Left forelimb (tissue), 1 donor: ENCODE measurements at places on chromosomes 12 and 14.
A peak's percentile ranks its signal among the peaks of the same experiment; 100 is the strongest.

GRCh38 chr12:69117566-69118266 is 121.7 kb upstream of the CPSF6 start:
- DNase-seq = no peak

DNA sequence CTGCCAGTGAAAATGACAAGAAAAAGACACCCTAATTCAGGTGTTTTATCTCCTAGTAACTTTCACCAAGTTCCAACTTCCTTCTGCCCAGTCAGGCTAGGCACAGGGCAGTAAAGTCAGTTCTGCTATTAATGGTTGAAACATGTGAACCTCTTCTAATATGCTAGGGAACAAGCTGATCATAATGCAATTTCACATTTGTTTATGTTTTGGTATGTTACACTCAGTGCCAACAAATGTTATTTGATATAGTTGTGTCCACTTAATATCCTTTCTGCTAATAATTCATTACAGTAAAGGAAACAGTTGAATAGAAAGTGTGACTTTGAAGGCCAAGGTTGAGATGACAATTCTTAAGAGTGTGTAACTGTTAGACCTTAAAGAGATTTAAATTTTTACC is 17.2 kb downstream of the NT5DC3 start:
- no peak for DNase-seq

GRCh38 chr14:76769636-76770292 is 8.5 kb downstream of the VASH1 start:
- peak; percentile 49 for DNase-seq

GRCh38 chr12:106490264-106490663 is 92.5 kb upstream of the RFX4 start:
- DNase-seq = no peak

- no peak for DNase-seq
These were observed 18.6 kb upstream of the TDRD9 start for GRCh38 chr14:103909531-103910261.

DNA sequence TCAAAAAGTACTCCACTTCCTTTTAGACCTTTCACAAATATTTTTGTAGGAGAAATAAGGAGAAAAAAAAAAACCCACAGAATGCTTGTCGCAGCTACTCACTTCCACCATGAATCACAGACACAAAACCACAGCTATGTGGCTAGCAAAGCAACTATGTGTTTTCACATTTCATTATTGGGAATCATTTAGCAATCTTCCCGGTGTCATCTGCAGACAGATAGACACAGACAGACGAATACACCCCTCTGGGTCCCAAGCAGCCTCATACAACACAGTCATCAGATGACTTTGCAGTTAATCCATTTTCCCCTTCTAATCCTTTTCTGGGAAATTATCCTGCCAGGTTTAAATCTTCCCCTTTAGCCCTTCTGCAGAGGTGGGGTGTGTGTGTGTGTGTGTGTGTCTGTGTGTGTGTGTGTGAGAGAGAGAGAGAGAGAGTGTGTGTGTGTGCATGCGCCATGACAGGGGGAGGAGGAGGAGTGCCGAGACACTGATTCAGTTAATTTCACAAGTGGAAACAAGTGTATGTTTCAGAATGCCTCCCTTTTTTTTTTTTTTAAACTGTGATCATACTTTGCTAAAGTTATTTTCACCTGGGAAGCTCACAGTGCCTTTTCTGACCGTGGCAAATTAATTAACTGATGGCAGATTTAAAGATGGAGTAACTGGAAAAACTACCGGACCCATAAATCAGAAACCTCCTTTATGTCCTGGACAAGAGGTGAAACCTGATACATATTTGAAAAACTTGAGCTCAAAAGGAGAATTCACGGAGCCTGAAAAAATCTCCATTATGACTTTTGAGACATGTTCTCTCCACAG is 39.9 kb downstream of the LTBP2 start:
- no peak for DNase-seq

DNA sequence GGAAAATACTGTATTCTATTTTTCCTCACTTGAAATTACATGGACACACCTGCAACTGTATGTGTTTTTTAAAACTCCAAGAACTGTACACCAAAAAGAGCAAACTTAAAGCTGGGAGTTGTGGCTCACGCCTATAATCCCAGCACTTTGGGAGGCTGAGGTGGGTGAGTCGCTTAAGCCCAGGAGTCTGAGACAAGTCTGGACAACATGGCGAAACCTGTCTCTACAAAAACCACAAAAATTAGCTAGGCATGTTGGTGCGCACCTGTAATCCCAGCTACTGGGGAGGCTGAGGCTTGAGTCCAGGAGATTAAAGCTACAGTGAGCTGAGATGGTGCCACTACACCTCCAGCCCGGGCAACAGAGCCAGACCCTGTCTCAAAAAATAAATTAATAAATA is 95.9 kb downstream of the SINHCAF start:
- no peak for DNase-seq

DNA sequence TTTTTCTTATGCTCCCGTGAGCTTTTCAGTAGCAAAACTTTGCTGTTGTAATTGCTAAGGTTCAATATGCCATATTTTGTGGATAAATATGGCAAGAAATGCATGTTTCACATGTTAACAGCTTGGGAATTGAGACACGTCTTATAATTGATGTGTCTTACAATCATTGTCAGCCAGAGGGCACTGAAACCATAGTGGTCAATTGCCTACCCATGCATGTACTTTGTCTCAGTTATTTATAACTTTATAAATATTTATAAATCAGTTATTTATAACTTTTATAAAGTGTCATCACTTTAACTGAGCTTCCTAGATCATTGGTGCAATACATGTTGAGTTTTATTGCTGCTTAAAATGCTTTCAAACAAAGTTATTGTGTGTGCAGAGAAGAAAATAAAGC is 82.0 kb downstream of the CATSPERB start:
- no peak for DNase-seq

- DNase-seq = no peak
These were observed 38.3 kb downstream of the BEGAIN start for GRCh38 chr14:100548939-100549338.

DNA sequence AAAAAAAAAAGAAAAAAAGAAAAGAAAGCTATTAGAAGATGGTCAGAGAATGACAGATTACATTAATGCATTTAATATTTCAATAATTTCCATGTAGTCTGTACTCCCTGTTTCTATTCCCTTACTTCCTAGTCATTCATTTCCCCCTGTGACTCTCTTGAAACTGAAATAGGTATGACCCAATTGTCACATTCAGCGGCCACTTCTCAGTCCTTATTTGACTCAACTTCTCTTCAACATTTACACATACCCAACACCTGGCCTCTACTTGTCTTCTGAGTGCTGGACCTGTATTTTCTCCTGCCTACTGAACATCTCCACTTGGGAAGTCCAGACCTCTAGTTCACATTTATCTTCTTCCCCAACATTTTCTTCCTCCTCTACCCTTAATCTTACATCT is 7.2 kb downstream of the EEA1 start:
- no peak for DNase-seq

GRCh38 chr14:19873178-19873577 is 1.8 kb upstream of the OR4K2 start:
- no peak for DNase-seq

DNA sequence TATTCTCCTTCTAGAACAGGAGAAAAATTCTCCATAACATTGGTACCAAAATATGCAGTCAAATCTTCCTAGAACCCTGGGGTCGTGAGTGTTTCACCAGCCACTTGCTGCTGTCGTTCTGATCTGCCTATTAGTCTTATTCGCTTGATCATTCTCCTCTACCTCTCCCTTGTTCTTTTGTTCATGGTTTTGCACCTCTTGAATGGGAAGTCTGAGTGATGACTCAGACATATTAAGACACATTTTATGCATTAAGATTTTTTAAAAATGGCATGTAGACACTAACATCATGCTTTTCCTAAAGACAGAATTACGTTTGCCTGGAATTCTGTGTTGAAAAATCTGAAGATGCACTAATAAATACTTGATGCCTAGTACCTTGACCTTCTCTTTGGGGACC is 159.2 kb upstream of the LRIG3 start:
- no peak for DNase-seq

DNA sequence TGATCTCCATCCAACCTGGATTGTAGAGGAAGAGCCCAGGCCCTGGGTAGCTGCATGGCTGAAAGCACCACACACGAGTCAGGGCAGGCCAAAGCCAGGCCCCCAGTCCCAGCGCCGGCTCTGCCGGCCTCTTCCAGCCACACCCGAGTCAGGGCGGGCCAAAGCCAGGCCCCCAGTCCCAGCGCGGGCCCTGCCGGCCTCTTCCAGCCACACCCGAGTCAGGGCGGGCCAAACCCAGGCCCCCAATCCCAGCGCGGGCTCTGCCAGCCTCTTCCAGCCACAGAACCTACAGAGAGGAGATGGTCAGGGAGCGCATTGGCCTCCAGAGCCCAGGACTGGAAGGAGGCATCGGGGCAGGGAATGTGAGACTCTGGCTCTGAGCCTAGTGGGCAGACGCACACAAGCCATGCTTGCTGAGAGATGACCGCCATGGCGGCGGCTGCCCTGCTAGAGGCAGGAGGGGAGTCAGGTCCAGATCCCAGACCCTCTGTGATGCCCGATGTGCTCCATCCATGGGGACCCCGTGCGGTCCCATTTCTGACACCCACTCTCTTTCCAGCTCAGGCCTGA is 30.2 kb downstream of the BEGAIN start:
- DNase-seq = no peak

DNA sequence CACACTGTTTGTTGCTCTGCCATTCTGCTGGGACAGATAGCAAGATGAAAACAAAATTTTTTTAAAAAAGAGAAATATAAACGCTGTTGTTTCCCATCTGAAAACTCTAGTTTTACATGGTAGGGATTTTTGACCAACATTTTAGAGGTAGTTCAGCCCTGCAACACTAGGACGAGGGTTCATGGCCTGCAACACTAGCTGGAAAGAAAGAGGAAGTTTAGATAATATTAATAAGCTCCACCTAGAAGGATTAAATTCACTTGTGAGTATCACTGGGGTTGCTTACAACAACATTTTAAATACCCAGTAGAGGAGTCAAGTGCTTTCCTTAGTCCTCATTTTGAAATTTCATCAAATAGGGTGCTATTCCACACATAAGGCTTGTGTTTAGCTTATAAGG is 68.2 kb downstream of the SRGAP1 start:
- no peak for DNase-seq

- DNase-seq = no peak
These were observed 5.0 kb downstream of the CMKLR1 start for GRCh38 chr12:108333898-108334699.

DNA sequence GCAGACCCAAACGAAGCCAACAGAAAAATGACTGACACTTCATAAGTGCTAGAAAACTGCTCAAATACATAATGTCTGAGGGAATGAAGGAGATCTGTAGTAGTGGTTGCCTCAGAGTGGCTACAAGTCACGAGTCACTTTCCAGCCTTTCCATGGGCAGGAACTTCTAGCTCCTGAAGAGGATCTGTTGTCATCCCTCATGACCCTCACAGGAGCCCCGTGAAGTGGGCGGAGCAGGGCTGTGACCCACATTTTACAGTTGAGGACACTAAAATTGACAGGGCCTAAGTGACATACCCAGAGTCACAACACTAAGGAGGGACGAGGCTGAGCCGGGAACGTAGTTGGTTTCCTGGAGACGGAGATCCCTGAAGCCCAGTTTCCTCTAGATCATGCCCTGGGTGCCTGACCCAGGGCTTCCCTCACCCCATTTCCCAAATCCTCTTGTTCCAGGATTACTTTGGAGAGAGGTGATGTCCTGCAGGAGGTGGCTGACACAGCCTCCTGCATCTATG is 45.8 kb upstream of the P2RX7 start:
- no peak for DNase-seq

- DNase-seq = no peak
These were observed 3.9 kb downstream of the PALS1 start for GRCh38 chr14:67245104-67245503.

GRCh38 chr12:31728289-31728916 is 418 bp downstream of the AMN1 start:
- DNase-seq = no peak

- DNase-seq = peak; percentile 95
These were observed at the start of gene SEC23A for GRCh38 chr14:39102969-39103957. TSS of gene SEC23A (minus strand) at chr14:39103235. CDS start at chr14:39096118, 7,117 bp downstream.

- no peak for DNase-seq
These were observed 136.7 kb upstream of the ATP2B1 start for GRCh38 chr12:89845366-89845765.

- DNase-seq = no peak
These were observed 278.8 kb downstream of the ZFP36L1 start for GRCh38 chr14:68513838-68514607.

DNA sequence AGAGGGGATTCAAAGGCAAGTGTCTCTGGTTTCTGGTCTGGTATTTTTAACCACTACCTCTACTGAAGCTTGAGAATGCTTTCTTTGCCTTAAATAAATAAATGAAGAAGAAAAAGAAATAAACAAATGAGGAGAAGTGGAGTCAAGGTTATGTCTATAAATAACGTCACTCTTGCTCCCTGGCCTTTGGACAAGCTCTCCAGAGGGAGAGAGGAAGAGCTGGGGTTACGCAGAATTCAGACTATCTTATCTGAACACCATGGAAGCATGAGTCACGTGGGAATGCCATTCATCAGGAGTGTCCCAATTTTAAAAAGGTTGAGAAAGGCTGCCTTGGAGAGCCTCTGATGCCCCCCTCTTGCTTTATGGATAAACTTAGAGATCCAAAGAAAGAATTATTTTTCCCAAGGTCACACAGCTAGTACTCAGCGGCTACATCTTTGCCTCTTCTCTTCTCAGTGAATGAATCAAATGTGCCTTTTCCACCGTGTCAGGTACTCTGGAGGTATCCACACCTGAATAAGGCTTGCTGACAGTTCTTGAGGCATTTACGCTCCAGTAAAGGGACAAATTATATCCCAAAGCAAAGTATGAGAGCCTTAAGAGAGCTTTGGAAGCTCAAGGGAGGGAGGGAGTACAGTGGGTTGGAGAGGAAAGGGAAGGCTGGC is 12.9 kb upstream of the MSI1 start:
- no peak for DNase-seq

- DNase-seq = no peak
These were observed 19.3 kb upstream of the IL22 start for GRCh38 chr12:68272732-68273131.

DNA sequence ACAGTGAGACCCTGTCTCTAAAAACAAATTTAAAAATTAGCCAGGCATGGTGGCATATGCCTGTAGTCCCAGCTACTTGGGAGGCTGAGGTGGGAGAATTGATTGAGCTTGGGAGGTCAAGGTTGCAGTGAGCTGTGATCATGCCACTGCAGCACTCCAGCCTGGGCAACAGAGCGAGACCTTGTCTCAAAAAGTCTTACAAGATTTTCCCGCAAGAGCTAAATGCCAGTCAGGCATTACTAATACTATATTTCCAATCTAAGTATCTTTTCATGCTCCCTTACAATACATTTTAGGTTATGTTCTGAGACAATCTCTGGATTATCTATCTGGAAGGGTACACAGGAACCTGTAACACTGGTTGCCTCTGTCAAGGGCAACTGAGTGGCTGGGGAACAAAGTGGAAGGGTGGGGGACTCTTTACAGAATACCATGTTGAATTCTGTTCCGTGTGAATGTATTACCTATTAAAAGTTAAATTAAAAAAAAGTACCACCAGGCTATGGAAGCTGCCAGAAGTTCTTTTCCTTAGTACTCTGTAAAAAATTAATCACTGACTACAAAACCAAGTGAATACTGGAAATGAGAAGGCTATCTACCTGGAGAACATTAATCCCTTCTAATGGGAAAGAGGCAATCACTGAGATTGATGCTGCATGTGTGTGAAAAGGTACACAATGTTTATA is 56.7 kb downstream of the BTBD7 start:
- DNase-seq = no peak

GRCh38 chr14:55389330-55389729 is 22.3 kb downstream of the ATG14 start:
- DNase-seq = no peak

- no peak for DNase-seq
These were observed 98.2 kb downstream of the SYNE2 start for GRCh38 chr14:63951021-63951420.
